ENCODE measurements at places on chromosomes 12 and 14.
A peak's percentile ranks its signal among the peaks of the same experiment; 100 is the strongest.

DNA sequence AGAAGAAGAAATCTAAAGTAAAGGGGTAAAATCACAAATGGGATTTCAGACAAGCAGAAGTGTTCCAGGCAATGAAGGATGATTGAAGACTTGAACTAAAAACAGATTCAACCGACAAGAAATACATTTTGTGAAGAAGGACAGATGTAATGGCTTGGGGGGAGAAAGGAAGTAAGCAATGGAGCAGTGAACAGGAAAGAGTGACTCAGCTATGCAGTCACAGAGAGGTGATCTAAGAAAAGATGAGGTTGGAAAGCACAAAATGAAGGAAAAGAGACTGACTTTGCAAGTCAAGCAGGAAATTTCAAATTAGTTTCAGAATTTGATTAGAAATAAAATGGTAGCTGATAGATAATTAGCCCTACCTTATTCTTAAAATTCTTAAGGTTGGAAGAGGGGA, 66.5 kb downstream of the PUS7L start:
- peak; percentile 15 for DNase-seq

GRCh38 chr14:29738950-29739349, 188.7 kb downstream of the PRKD1 start:
- no peak for DNase-seq

DNA sequence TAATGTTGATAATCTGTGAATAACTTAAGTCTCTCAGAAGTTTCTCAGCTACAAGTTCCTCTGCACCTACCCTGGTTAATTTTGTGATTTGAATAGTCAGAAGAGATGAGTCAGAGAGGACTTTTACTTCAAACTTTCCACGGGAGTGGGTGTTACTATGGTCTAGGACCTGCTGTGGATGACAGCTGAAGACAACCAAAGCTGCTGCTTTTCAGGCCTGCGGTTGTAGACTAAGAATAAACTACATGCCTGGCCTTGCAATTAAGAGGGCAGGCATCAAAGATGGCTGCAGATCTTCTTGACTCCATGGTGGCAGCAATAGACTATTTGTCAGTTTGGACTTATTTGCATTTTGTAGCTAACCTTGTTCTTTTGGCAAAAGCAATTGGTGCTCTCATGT, 227.1 kb upstream of the KRR1 start:
- no peak for DNase-seq

DNA sequence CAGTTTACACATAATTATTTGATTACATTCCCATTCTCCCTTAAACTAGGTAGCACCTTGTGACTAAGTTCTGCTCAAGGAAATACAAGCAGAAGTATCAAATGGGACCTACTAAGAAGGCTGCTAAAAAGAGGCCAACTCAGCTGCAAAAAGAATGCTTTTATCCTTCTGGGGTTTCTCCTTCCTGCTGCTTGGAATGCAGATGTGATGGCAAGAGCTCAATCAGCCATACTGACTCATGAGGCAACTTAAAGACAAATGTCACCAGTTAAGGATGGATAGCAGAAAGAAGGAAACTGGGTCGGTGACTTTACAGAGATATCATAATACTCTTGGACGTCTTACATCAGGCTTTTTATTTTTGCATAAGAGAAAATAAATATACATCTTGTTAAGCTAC, 38.0 kb upstream of the RAP1B start:
- DNase-seq: no peak

DNA sequence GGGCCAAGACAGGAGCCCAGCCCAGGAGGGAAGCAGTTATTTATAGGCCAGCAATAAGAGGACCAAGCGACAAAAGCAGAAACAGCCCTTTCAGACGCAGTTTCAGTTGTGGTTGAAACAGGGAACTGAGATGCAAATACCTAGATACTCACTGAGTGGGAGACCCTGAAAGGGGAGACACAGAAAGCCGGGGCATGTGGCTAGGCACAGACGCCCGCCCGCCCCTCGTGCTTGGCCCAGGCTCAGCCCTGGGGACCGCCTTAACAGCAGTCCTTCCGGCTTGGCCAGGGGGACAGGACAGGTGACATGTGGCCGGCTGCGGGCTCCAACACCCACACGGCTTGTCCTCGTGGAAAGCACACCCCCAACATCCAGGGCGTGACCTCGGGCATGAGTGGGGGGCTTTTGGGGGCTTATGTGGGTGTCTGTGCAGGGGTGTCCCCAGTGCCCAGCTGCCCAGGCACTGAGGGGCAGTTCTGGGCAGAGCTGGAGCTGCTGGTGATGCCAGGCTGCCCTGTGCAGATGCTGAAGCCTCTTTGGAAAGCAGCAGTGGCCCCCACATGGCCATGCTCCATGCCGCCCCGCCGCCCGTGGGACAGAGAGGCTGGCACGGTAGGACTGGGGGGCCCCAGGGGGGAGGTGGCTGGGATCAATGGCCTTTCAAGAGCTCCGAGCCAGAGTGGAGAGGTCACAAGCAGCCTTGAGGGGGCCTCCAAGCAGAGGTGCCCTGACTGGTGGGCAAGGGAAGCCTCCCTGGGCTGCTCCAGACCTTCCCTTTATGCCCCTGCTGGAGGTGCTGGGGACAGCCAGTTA, 2.1 kb downstream of the PLD4 start:
- DNase-seq: peak; percentile 69

GRCh38 chr12:95499772-95500171, 25.8 kb downstream of the METAP2 start:
- DNase-seq: peak; percentile 23

- DNase-seq: no peak
Observed at GRCh38 chr12:91009319-91009950, 4.7 kb upstream of the EPYC start.

DNA sequence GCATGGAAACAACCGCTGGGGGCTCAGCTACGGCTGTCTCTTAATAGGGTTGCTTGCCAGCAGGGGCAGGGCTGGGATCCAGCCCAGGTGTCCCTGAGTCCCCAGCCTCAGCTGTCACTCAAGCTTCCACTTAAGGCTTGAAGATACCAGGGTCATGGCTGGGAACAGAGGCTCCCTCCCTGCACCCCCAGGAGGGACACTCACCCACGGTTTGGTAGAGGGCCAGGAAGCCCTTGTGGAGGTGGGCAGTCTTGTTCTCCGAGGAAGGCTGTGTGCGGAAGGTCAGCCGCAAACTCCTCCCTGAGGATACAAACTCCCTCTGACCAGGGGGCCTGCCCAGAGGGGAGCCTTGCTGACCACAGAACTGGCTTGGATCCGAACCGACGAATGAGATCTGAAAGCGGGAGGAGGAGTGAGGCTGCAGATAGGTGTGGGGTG, 7.3 kb downstream of the C1RL start:
- no peak for DNase-seq

DNA sequence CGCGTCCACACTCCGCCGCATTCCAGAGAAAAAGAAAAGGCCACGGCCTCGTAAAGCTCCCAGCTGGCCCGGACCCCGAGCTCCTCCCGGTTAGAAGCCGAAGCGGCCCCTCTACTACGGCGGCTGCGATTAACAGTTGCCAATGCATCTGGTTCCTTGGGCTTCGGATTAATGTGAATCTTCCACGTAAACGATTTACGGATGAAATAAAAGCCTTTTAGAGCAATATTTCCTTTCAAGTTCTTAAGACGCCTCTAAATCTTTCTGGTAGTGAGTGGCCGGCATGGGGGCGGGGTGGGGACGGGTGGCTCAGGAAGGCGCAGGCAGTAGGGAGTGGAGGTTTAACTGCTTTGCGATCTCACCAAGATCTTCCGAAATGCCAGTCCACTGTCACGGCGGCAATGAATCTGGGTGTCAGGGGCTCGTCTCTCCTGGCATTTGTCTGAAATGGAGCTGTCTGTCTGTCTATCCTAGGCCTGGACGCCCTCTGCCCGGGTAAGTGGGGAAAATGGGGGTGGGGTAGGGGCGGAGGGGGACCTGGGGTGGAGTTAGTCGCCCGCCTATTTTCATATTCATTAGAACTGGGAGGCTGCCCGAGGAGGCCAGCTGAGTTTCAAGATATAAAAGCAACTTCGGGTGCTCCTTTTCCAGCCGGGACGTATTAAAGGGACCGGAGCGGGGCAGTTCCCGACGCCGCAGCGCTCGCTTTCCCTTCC, 413 bp upstream of the ALX1 start:
- no peak for DNase-seq

DNA sequence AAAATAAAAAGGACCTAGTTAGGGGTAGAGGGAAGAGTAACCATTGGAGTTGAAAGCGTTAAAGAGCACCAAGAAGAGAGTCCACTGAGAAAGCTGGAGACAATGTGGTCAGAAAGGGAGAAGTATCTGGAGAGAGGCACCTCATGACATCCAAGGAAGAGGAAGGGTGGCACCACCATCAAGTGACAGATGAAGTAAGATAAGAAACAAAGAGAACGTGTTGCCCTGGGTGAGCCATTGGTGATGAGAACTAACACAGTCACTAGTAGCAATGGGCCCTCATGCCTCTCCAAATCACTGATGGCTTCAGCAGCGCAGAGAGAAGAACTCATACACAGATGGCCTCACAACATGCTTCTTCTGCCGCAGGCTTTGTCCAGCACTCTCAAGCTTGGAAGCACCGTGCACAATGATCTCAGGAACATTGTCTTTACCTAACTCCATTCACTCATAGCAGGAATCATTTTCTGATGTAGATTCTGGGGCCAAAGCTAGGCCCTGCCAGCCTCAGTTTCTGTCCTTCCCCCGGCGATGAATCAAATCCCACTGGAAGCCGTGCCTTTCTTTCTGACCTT, 252.9 kb downstream of the DPF3 start:
- DNase-seq: no peak

- DNase-seq: no peak
Observed at GRCh38 chr14:83433618-83434017, 1900.0 kb upstream of the SEL1L start.

DNA sequence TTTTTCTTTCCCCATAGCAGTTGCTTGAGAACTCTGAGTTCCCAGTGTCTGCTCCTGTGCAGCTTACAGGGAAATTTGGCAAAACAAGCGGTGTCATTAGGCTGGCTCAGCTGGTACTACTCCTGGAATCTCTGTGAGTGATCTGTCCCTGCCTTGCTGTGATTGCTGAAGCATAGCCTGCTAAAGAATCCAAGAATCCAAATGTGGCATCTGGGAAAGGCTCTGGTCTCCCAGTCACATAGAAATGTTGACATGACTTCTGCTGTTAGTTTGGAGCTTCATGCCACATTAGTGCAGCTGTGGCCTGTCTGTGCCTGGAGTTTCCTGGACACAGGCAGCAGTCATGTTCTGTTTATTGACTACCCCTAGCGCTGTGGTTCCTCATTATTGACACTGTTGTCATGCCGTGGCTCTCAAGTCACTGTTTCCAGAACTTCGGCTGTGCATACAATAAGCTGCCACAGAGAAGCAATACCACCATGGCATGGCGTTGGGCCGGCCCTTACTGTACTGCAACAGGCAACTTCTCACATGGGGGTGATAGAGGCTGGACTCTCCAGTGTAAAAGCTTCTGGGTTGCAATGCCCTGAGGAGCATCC, 166.8 kb downstream of the MYRFL start:
- no peak for DNase-seq

- no peak for DNase-seq
Observed at GRCh38 chr14:36676236-36676635, 14.6 kb downstream of the PAX9 start.

DNA sequence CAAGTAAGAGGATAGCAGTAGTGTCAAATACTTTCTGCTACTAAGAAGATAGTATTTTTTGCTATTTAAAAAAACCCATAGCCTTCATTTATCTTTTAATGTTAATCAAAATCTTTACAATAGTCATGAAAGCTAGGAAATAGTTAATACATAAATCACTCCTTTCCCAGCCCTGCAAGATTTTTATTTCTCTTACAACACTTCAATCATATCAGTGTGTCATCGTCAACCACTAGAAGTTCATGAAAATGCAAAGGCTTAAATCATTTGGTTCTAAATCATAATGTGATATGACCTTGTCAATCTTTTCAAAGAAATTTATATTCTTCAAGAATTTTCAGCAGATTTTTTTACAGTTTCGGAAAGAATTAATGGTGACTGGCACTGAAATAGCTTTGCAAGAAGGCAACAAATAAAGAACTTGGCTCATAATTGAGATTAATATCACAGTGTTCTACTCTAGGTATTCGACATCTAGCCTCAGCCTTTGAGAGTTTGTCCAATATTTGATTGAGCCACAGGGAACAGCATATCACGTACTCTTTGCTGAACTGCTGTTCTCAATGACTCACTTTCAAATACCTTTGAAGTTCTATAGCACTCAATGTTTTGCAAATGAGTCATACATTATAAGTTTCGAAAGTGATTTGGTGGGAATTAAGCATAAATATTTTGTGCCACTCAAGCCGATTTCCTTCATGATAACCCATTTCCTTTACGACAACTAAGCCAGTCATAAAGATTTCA, 384.0 kb upstream of the FOXG1 start:
- DNase-seq: no peak

- DNase-seq: peak; percentile 57
Observed at GRCh38 chr12:107779077-107779831, 4.8 kb downstream of the ASCL4 start.

- DNase-seq: no peak
Observed at GRCh38 chr14:104596451-104596918, 8.1 kb downstream of the TMEM179 start.

GRCh38 chr14:103858063-103858781, 10.8 kb upstream of the PPP1R13B start:
- no peak for DNase-seq

GRCh38 chr12:129886541-129886940, 17.3 kb downstream of the TMEM132D start:
- no peak for DNase-seq

GRCh38 chr14:82420871-82421270, 887.2 kb upstream of the SEL1L start:
- DNase-seq: no peak

DNA sequence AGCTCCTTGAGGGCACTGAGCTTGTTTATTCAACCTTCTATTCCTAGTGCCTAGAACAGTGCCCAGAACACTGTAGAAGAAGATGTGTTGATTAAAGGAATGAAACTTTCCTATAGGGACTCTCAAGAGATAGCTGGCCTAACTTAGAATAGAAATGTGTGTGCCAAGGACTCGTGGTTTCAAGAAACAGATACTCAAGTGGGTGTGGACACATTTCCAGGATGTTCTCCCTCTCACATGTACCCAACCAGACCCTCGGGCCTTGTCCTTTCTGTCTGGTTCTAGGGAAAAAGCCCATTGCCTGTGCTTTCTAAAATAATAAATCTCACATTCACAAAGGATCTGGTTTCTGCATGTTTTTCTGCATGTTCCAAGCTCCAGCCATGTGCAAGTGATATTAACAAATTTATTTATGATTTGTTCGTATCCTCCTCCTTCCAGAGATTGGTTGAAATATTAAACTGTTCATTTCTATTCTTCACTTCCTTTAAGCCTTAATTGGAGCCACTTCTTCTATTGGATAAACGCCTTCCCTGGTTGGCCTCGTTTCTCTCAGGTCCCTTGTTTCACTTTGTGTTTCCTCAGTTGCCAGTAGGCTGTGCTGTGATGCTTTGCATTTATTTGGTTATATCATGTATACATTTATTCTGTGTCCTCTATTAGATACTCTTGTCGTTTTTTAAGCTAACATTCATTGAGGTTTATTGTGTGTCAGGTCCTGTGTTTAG, 89.8 kb downstream of the CRADD start:
- peak; percentile 82 for DNase-seq

- no peak for DNase-seq
Observed at GRCh38 chr14:95228240-95228639, 70.9 kb upstream of the DICER1 start.

- no peak for DNase-seq
Observed at GRCh38 chr14:44898551-44898950, 63.2 kb downstream of the KLHL28 start.

Data from hematopoietic multipotent progenitor cell treated with erythropoietin and hydrocortisone succinate and interleukin-3 and kit ligand, for 4 days (in vitro differentiated cells).